Chondrocyte (in vitro differentiated cells): ENCODE measurements at places on chromosomes 1 and 21. TPM values are rescaled to one million over a fixed set of nuclear protein-coding genes. Genes with fewer than 3 reads are reported as not detected.

MTARC1 gene
- 2.5 to 5.4 TPM (median 2.8 TPM) in 3 replicates for total RNA-seq

- no peak overlapping the region for H3K27ac ChIP-seq
- no peaks in the 10 kb centered on the region for H3K36me3 ChIP-seq
- no peaks in the 10 kb centered on the region for H3K27me3 ChIP-seq
Observed at GRCh38 chr1:173164686-173165085, 42.4 kb downstream of the TNFSF4 start.

CNKSR1 gene
- total RNA-seq, result 0.18 to 0.80 TPM (median 0.58 TPM) in 3 replicates

TPTE gene
- total RNA-seq, result not detected in 3 replicates

DNA sequence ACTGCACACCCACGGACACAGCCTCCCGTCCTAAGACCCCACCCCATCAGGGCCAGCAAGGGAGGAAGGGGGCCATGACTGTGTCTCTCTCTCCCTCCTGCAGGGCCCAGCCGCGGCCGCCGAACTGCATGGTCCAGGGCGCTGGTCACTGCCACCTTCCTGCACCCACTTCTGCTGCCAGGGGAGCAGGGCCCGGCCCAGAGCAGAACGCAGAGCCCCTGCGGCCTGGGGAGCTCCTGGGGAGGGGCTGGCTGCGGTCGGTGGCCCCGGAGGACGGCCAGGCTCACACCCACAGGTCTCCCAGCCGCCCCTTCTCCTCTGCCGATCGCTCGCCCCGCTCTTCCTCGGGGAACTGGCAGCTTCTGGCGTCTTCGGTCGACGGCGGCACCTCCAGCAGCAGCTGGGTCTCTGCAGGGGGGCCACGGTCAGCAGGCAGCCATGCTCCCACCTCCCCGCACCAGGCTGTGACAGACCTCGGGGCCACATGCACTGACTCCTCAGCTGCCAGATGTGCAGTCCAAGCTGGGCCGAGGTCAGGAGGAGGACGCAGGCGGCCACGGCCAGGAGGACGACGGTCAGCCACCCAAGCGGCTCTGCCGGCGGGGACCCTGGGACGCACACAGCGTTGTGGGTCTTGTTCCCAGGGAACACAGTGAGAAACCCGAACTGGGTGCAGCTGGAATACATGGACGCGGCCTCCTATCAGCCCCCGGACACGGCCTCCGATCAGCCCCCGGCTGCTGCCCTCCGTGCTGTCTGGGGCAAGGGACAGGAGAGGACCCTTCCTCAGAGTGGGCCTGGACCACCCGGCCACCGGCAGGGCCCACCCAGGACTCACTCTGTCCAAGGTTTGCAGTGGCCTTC, 2.6 kb downstream of the TNFRSF18 start:
- peaks cover 10% of the 10 kb centered on the region for H3K4me1 ChIP-seq
- DNase-seq, result peak; percentile 86
- H3K4me3 ChIP-seq, result no peak overlapping the region
- no peaks in the 10 kb centered on the region for H3K36me3 ChIP-seq
- H3K27me3 ChIP-seq, result no peaks in the 10 kb centered on the region
- H3K27ac ChIP-seq, result no peak overlapping the region

TDRKH gene
- 4.7 to 6.8 TPM (median 6.4 TPM) in 3 replicates for total RNA-seq

CD1E gene
- not detected in 3 replicates for total RNA-seq

GRHL3 gene
- total RNA-seq, result 0.07 TPM in 1 of 3 replicates, not detected in the others

- H3K36me3 ChIP-seq, result no peaks in the 10 kb centered on the region
- no peak overlapping the region for H3K4me3 ChIP-seq
- H3K4me1 ChIP-seq, result peaks cover 6% of the 10 kb centered on the region
- peaks cover 18% of the 10 kb centered on the region for H3K27me3 ChIP-seq
- no peak for DNase-seq
- H3K27ac ChIP-seq, result no peak overlapping the region
Observed at GRCh38 chr1:226433341-226433720, 25.4 kb upstream of the PARP1 start.

FCGR1A gene
- not detected in 3 replicates for total RNA-seq

GRCh38 chr21:27513825-27514224, 546.9 kb upstream of the ADAMTS5 start:
- no peak overlapping the region for H3K27ac ChIP-seq
- peaks cover 6% of the 10 kb centered on the region for H3K36me3 ChIP-seq
- no peaks in the 10 kb centered on the region for H3K27me3 ChIP-seq

SHISA4 gene
- total RNA-seq, result 29.7 to 39.1 TPM (median 37.7 TPM) in 3 replicates
